ENCODE measurements at places on chromosomes 6 and 20.

DNA sequence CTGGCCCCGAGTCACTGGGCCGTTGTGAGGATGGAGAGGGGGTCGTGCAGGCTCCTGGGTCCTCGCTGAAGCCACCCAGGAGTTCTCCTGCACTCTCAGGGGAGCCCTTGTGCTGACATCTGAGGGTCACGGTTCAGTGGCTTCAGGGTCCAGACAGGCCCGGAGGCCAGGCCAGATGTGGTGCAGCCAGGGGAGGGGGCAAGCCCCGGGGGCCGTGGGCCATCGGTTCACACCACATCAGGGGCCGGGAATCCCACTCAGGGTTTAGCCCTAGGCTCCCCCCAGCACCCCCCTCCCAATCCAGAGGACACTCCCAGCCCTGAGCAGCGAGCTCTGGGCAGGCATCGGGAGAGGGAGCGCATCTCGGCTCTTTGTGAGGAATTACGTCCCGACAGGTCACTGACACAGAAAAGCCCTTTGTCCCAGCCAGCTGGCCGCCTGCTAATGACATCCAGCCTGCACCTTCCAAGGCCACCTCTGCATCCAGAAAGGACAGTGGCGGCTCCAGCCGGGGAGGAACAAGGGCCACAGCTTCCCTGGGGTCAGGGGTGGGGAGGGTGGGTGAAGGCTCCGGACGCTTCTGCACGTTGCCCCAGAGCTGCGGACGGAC lies 6.4 kb upstream of the CHRNA4 start:
- no peak for DNase-seq

GRCh38 chr6:14530385-14530784 lies 412.8 kb downstream of the CD83 start:
- no peak for DNase-seq

GRCh38 chr20:52172392-52173047 lies 19.1 kb downstream of the ZFP64 start:
- no peak for DNase-seq

- DNase-seq, result no peak
These were observed 296.5 kb upstream of the SLC35B3 start for GRCh38 chr6:8731874-8732273.

DNA sequence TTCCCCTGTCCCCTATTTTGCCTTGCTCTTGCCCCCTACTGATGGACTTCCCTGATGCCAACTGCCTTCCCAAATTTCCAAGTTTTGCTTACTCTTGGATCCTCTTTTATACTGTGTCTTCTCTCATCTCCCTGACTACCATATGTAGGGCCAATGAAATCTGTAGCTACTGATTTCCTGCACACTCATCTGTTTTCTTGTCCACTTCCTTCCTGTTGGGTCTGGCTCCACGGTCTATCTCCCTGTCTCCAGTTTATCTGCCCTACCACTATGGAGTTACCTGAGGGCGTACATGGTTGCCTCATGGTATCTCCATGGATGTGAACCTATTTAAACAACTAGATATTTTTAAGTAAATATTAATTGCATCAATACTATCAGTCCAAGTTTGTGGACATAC lies 140.3 kb upstream of the MCHR2 start:
- DNase-seq, result no peak

Measured in chondrocyte (in vitro differentiated cells).